RCC 7860 (cell line): ENCODE measurements at places on chromosomes 16 and 17.

DNA sequence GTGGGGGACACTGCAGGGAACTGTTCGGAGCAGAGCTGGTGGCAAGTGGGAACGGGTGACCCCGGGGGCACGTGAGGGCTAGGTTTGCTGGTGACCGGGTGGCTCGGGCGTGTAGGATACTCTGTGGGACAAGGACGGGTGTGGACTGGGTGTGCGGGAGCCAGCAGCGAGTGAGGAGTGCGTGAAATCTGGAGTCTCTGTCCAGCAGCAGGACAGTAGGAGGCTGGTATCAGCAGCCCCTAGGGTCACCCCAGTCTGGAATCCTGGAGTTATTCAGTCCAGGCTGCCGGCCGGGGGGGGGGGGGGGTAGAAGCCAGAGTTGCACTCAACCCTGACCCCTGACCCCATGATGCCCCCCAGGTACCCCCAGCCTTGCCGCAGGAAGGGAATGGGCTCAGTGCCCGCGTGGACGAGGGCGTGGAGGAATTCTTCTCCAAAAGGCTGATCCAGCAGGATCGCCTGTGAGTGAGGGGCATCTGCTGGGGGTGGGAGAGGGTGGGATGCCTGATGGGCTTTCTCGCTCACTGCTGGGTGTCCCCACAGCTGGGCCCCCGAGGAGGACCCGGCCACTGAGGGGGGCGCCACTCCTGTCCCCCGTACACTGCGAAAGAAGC, 6.2 kb downstream of the ACD start:
- DNase-seq = no peak

GRCh38 chr16:89369266-89369895, 121.0 kb downstream of the ANKRD11 start:
- DNase-seq = no peak

DNA sequence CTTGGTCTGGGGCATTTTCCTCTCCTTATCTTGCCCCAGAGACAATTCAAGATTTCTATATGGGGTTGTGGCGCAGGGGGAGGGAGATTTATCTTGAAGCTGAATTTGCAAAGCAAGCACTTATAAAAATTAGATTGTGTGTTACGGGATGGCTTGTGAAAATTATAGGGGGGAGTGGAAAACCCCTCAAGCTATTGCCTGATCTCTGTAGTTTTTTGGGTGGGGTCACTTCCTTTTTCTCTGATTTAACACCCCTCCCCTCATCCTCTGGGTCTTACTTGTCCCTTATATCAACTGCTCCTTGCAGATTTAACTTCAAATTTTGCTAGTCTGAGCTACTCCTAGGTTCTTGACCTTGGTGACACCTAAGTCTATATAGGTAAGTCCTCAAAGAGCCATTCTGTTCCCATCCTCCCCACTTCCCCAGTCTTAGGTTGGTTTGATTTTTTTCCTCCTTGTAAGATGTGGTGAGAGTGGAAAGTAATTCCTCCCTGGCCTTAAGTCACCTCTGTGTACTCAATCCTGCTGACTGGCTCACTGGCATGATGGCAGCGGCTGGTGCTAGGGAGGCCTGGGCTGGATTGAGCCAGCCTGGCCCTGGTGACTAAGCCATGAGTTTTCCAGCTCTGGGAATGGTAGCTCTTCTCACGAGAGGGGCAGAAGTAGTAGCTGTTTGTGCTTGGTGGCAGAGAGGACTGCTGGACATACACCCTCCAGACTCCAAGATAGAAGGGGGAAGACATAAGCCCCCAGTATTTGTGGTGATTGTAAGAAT, 2.3 kb downstream of the ARL4D start:
- DNase-seq = peak; percentile 91

DNA sequence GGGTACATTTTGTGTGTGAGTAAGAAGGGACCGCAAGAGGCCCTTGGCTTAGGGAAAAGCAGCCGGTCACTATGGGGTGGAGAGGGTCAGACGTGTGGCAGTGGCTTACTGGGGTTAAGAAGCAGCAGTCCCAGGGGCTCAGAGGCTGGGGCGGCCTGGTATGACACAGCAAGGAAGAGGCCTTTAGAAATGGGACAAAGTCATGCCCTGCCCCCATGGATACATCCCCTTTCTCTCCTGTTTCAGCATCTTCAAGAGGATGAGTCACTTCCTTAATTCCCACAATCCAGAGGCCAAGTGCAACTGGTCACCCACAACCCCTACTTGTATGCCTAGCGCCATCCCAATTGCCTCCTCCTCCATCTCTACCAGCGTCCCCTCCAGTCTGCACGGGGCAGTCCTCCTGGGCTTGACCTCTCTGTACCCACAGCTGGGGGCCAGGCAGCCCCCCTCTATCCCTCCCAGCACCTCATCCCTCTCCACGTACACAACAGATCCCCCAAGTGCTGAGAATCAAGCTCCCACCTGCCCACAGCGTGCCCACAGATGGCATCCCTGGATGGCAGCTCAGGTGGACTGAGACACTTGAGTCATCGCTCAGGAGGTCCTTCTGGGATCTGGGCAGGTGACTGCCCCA, 6.9 kb upstream of the EFTUD2 start:
- DNase-seq = peak; percentile 91

DNA sequence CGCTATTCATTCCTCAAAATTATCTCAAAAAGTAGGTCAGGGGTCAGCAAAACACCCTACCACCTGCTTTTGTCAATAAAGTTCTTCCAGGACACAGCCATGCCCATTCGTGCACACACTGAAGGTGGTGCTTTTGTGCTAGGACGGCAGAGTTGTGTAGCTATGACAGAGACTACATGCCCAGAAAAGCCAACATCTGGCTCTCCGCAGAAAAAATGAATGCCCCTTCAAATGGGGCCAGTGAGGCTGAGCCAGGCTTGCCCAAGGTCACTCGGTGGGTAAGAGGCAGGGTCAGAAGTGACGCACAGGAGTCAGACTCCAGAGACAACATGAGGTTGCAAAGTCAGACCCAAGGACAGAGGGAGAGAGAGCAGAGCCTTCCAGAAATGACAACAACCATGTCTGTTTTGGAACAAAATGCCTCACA, 200.1 kb downstream of the XYLT1 start:
- no peak for DNase-seq

DNA sequence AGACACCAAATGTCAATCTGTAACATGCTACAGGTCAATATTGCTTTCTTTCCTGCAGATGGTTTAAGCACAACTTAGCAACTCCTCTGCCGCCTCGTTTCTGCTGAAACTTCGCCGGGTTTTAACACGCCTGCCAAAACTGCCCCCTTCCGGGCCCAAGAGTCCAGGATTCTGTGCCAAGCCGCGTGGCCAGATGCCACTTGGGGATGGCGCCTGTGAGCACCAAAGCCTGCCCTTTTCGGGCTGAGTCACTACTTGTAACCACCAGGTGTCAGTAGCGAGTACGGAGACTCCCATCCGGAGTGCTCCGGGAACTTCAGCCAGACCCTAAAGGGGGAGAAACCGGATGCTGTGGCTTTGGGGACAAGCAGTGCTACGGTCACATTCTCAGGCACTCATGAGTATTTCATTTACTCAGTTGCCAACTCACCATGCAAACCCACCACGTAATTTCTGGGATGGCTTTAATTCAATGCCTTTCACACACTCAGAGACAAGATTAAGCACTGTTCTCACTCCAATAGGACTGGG, 7.8 kb downstream of the PMP22 start:
- peak; percentile 91 for DNase-seq

DNA sequence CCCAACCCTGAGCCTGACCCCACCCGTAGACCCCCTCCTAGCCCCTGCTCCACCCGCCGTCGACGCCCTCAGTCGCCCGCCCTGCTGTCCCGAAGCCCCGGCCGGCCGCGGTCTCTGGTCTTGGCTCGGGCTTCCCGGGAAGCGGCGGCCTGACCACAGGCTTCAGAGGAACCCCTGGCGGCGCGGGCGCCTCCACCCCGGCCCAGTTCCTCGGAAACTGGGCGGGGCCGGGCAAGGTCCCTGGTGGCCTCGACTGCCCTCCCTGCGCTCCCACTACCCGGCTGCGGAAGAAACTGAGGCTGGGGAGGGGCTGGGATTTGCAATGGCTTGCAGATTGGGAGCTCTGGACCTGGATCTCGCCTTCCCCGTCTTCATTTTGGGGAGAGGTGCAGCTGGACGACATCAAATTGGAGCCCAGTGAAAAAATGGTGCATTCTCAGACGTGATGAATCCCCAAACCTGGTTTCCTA, 692 bp upstream of the SOCS1 start:
- DNase-seq = peak; percentile 28
